ENCODE measurements at places on chromosomes 2 and 18.

DNA sequence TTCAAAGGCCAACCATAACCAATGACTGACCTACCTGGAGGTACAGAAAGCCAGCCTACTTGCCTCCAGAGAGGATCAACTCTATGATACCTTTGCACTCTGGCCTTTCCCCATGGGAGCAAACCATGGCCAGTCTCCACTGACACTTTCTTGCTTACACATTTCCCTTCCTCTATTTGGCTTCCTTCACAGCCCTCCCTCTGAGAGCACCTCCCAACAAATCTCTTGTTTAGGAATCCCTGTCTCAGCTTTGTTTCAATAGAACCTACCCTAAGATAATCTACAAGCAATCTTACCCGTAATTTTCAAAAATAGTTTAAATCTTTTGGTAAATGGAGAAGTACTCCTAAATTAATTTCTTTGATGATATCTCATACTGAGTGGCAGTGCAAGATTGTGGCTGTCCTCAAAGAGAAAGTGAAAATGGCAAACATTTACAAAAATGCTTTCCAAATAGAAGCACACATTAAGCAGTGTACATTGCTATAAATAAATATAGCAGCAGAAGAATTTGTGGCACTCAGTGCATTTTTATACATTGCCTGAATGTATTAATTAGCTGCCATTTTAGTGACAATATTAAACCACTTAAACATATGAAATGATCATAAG is 140.6 kb downstream of the CCDC148 start:
- no peak for DNase-seq

DNA sequence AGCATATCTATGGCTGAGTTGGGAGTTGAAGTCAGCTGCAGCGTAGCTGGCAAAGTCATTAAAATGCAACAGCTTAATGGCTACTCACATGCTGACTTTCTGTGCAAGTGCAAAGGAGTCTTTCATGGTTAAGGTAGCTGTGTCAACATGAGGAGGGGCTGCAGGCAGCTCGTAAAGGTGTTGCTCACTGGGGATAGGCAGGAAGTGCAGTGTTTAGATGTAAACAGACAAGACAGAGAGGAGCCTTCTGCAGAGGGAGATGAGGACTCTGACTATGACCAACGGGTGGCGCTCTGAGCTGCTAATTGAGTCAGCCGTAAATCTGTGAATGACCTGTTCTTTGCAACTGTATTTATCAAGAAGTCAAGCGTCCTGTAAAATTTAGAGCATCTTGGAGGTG is 22.3 kb upstream of the CAVIN2 start:
- no peak for DNase-seq

- DNase-seq, result no peak
Observed at GRCh38 chr2:235165136-235165535, 213.3 kb downstream of the SH3BP4 start.

- DNase-seq, result no peak
Observed at GRCh38 chr2:28664120-28664842, 87.3 kb upstream of the PPP1CB start.

GRCh38 chr2:177030451-177031105 is 182.0 kb upstream of the HNRNPA3 start:
- no peak for DNase-seq

GRCh38 chr2:239006622-239007285 is 158.9 kb downstream of the TWIST2 start:
- no peak for DNase-seq

DNA sequence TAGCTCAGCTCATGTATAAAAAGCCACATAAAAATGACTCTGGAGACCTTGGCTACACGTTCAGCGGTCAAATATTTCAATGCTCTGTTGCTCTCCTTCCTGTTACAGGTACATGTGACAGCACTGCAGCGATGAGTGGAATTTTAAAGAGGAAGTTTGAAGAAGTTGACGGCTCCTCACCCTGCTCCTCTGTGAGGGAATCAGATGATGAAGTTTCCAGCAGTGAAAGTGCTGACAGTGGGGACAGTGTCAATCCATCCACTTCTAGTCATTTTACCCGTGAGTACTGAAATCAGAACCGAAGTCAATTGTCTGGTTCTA is 125.4 kb downstream of the CSRNP3 start:
- no peak for DNase-seq

- no peak for DNase-seq
Observed at GRCh38 chr18:8142932-8143331, 466.3 kb upstream of the RAB12 start.

- no peak for DNase-seq
Observed at GRCh38 chr18:48228301-48228715, 180.9 kb downstream of the ZBTB7C start.

DNA sequence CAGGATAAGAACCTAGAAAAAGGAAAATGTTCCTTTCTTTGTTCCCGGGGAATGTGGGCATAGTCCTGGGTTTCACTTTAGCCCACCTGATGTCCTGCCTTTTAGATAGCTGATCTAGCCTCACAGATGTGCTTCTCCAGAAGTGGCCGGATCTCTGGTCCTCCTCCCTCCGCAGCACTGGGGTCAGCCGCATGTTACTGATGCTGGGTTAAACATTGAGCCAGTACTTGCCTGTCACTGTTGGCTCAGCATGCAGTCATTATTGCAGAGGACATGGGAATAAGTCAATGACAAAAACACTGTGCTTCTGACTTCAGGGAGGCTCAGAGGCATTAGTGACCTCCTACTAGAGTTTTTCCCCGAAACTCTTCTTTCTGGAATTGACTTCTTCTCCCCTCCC is 27.6 kb downstream of the NCK2 start:
- DNase-seq, result no peak

DNA sequence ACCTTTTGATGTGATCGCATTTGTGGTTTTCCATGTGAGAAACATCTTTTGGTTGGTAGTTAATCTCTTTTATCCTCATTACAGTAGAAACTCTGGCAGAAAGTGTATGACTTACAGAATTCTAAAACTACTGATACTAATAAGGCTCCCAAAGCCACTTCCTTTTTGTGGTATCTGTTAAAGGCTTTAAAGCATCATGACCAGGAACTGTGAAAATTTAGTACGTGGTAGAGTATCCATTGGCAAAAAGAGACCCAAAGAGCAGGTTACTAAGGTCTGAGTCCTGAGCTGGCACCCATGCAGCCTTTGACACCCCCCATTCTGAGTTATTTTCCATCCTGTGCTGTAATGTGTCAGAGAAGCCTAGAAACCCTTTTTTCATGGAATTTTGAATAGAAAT is 94.5 kb downstream of the DPP4 start:
- no peak for DNase-seq

DNA sequence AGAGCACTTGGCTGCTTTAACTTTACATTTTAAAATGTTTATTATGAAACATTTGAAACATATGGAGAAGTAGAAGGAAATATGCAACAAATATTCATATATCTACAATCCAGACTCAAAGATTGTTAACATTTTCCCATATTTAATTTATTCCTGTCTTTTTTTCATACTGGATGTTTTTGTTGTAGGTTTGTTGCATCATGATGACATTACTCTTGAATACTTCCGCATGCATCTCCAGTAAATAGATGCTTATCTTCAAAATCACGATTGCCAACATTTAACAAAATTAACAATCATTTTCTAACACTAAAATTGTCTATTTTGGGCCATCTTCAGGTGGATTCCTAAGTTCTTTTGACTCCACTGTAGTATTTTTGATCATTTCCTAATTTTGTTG is 21.1 kb upstream of the IL18RAP start:
- DNase-seq, result no peak

DNA sequence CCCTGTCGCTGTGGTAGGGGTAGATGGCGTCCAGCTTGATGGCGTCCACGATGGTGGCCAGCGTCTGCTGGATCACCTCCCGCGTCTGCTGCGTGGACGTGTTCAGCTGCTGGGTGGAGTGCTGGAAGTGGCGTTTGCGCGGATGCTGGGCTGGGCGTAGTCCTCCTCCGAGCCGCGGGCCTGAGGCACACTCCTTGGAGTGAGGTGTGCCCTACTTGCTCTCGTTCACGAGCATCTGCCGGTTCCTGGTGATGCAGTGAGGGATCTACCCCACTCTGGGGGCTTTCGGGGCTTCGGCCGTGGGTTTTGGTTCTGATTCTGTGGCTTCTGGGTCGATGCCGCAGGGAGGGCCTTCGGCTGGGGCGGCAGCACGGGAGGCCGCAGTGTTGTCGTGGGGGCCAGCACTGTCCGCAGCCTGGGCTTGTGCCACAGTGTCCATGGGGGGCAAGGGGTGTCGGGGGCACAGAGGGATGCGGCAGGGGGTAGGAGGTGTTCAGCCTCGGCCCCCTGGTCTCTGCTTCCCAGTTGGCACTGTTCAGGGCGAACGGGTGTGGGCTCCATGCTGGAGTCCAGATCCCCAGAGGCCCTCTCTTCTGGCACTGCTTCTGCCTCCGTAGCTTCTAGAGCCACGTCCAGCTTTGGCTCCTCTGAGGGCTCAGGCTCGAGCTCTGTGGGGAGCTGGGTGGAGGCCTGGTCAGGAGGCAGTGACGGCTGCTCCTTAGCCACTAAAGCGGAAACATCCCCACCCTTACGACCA is 890.6 kb upstream of the LRRTM1 start:
- DNase-seq, result no peak

GRCh38 chr2:134711692-134712091 is 7.1 kb downstream of the TMEM163 start:
- DNase-seq, result no peak

GRCh38 chr18:11224153-11224552 is 74.8 kb upstream of the PIEZO2 start:
- DNase-seq, result no peak

- DNase-seq, result no peak
Observed at GRCh38 chr2:143258126-143258892, 129.1 kb downstream of the ARHGAP15 start.

Measured in stimulated activated CD8-positive, alpha-beta memory T cell treated with anti-CD3 and anti-CD28 coated beads, Interleukin-7, amount 100 ng/mL, for 4 hours (primary cell).